ENCODE measurements at places on chromosomes 2 and 18.

DNA sequence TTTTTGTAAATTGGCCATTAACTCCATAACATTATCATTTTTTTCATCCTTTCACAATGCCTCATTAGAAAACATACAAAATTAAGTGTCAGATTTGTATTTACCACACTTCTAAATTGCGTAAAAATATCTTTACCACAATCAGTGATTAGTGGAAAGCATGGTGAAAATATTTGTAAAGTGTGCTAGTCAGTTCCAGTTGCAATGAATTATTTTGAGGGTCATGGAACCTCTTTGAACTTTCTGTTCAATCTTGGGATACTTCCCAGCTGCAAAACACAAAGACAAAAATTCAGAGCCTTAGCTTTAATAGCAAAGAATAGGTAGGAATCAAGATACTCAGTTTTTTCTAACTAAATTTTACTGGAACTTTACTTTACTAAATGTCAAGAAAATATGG lies 4.0 kb upstream of the COL3A1 start:
- no peak for DNase-seq

DNA sequence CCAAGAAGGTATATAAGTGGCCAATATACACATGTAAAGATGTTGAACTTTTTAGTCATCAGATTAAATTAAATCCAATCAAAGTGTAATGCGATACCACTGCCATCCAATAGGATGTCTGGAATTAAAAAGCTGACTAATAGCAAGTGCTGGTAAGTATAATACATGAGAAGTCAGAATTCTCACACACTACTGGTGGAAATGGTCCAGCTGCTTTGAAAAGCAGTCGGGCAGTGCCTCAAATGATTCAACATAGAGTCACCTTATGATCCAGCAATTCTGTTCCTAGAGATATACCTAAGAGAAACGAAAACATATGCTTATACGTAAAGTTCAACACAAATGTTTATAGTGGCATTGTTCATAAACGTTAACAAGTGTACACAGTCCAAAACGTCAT lies 124.1 kb upstream of the MYT1L start:
- DNase-seq, result no peak

GRCh38 chr2:84694088-84694622 lies 177.9 kb downstream of the DNAH6 start:
- DNase-seq, result no peak

DNA sequence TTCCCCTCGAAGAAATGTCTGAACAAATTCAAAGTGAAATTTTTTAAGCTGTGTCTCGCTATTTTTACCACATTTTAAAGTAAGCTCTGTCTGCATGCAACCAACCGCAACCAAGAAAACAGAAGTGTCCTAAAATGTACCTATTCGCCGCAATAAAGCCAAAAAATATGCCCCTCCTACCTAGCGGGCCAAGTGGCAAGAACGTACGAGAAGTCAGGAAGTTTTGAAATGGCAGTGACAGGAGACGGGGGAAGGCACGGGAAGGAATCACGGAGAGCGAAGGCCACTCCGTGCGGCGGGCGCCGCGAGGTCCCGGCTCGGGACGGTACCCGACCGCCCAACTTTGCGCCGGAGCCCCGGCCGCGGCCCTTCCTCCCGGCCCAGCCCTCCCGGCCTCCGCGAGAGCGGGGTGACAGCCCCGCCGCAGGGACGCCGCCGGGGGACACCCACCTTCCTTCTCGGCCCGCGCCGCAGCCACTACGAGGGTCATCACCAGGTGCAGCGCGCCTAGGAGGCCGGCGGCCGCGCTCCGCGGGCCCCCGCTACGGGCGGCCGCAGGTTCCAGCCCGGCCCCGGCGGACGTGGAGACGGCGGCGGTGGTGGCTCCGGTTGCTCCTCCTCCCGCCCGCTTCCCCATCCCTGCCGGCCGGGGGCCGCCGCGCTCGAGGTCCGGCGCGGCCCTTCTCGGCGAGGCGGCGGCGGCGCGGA lies 568 bp downstream of the TMEM131 start:
- peak; percentile 87 for DNase-seq

GRCh38 chr2:128589681-128590080 lies 271.0 kb upstream of the HS6ST1 start:
- no peak for DNase-seq

GRCh38 chr18:28095041-28095440 lies 81.9 kb downstream of the CDH2 start:
- DNase-seq, result no peak

DNA sequence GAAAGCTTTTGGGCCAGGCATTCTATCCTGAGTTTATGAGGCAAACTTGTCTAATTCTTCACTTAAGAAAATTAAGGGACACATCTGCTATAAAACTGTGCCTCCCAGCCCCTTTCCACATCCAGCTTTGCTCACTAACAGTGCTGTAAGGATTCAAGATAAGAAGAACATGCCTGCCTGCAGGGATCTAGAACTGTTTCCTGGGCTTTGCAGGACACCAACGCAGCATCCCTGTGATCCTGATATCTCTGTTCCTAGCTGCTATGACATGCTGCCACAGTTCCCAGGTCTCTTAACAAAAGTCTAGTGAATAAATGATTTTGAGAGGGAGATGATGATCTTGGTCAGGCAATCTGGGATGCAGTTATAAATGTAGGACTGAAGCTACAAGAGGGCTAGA lies 12.4 kb downstream of the B4GALT6 start:
- no peak for DNase-seq

- DNase-seq, result no peak
Measured at GRCh38 chr2:143513081-143513480, 383.9 kb downstream of the ARHGAP15 start.

DNA sequence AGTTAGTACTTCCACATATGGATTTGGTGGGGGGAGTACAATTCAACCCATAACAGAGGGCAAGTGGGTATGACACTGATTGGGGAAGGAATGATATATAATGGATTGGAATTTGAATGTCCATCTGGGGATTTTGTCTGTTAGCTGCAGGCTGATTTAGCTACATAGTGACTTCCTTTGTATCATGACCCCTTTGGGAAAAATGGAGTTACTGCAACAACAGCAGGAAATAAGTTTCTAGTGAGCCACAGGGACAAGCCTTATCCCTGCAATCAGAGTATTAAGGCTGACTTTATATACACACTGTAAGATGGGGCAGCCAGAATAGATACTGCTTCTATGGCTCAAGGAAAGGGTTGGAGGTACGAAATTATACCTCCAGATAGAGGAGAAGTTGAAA lies 404.4 kb upstream of the MEIS1 start:
- DNase-seq, result no peak

- DNase-seq, result no peak
Measured at GRCh38 chr2:19358242-19359020, at the start of gene OSR1. Gene OSR1, minus strand, starts transcription at chr2:19358623. Its CDS starts 4,818 bp downstream, at chr2:19353805.

All from GM06990 (cell line).